Stimulated activated CD8-positive, alpha-beta memory T cell treated with anti-CD3 and anti-CD28 coated beads, Interleukin-4, amount 100 ng/mL, for 48 hours (primary cell): ENCODE measurements at places on chromosomes 3 and 15.

GRCh38 chr3:44510000-44510368 is 32.5 kb upstream of the ZNF445 start:
- no peak for DNase-seq

DNA sequence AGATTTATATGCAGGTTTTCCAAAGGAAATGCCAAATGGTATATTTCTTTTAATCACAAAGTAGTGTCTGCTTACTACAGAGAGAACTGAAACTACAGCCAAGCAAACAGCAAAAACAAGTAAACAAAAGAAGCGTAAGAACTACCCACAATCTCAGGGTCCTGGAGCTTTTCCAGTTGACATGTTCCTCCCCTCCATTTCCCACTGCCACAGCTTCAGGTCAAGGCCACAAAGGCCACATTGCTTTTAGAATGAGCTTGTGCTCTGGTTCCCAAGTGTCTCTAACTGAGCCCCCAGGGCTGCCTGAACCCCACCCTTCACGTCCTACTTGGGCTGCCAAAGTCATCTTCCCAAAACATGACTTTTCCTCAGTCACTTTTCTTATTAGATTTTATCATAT is 24.1 kb downstream of the CTDSPL start:
- DNase-seq: no peak

DNA sequence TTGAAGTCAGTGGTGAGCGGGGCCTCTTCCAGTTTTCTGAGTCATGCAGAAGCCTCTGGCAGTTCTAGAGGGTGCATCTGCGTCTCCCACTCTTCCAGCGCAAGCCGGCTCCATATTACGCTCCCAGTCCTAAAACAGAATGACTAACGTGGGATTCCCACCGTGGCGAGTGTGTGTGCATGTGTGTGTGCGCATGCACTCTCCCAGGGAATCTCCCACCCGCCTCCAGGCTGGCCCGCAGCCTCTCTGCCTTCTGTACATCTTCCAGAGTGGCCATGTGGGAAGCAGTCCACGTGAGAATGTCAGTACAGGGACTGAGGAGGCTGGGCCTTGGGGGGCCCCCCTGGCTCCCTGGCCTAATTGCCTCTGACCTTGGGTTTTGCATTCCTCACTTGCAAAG is 87.7 kb downstream of the LSM3 start:
- DNase-seq: no peak

DNA sequence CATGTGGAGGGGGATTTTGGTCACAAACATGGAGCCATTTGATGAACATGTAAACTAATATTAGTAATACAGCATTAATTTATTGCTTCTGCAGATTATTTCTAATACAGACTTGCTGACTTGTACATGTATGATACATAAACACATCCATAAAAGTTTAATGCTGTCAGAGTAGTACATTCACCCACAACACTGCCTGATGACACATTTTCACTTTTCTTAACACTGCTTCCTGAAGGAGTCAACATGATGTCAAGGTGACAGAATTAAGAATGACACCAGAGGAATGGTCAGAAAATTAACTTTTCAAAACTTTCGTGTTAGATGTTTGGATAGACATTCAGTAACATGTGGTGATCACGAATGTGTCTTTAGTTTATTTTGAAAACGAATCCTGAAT is 199.4 kb downstream of the SATB1 start:
- no peak for DNase-seq

- no peak for DNase-seq
Observed at GRCh38 chr3:181712226-181712552, 464 bp downstream of the SOX2 start.

DNA sequence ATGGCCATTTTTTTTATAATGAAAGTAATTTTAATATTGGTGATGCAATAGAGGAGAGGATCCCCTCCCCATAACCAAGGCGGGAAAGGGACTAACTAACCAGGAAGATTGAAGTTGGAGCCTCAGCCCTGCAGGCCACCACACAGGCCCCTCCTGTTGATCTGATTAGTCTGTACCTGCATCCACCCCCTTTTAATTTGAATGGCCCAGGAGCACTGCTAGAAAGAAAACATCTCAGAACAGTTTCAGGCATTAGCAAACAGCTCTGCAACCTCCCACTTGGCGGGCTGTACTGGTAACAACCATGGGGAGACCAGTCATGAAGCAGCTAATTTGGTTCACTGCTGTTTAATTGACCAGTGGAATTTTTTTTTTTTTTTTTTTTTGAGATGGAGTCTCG is 10.3 kb downstream of the CAV3 start:
- no peak for DNase-seq

DNA sequence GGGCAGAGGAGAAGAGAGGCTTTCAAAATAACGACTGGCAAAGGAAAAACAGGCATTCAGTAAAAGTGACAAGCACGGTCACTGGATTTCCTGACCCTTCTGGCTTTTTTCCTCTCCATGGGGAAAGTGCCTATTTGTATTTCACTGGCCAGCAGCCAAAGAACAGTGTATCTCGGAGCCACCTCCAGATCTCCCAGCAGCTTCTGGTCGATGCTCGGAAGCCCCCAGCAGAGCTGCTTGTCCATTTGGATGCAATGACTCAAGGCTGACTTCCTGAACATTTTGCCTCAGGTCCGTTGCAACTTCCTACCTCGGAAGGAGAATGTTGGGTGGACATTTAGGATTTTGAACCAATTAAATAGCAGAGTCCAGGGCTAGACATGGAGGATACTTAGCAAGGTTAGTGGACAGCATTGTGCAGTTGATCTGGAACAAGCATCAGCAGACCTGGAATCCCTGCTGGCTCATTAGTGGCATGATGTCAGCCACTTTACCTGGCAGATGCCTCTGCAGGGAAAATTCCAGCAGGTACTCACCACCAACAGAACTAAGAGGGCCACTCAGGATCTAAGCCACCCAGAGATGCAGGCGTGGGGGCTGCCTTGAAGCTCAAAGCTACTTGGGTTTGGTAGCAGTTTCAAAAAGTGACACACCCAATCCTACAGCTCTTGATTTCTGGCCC is 1.1 kb downstream of the FAM107A start:
- DNase-seq: no peak

DNA sequence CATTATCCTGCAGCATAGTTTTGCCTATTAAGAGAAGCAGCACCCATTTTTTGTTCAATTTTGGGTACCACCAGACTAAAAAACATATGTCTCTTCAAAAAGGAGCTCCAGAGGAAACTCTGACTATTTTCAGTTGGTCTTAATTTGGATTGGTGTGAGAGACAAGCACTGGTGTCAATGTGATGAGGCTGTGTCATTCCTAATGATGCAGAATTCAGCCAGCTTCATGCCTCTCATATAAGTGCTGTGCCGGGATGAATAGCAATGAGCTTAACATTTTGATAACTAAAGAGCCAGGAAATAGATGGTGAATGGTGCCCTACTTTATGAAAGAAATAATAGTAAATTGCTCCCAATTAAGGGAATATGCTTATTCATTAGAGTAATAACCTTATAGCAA is 15.9 kb downstream of the POPDC2 start:
- DNase-seq: no peak

DNA sequence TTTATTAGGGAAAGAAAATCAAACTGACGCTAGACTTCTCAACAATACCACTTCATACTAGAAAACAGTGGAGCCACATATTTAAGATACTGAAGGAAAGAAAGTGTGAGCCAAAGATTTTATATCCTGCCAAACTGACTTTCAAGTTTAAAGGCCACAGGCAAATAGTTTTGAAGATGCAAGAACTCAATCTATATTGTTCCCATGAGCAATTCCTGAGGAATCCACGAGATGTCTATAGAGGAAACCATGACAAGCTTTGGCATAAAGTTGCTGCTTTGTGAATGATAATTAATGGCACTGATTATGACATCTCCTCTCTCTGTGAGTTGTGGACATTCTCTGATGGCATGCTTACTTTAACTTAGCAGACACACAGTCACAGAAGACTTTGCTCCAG is 276.1 kb upstream of the GOLGA6L4 start:
- no peak for DNase-seq

GRCh38 chr15:25694239-25694584 is 168.9 kb downstream of the ATP10A start:
- no peak for DNase-seq

- DNase-seq: no peak
Observed at GRCh38 chr3:152174876-152175527, 93.7 kb upstream of the MBNL1 start.

DNA sequence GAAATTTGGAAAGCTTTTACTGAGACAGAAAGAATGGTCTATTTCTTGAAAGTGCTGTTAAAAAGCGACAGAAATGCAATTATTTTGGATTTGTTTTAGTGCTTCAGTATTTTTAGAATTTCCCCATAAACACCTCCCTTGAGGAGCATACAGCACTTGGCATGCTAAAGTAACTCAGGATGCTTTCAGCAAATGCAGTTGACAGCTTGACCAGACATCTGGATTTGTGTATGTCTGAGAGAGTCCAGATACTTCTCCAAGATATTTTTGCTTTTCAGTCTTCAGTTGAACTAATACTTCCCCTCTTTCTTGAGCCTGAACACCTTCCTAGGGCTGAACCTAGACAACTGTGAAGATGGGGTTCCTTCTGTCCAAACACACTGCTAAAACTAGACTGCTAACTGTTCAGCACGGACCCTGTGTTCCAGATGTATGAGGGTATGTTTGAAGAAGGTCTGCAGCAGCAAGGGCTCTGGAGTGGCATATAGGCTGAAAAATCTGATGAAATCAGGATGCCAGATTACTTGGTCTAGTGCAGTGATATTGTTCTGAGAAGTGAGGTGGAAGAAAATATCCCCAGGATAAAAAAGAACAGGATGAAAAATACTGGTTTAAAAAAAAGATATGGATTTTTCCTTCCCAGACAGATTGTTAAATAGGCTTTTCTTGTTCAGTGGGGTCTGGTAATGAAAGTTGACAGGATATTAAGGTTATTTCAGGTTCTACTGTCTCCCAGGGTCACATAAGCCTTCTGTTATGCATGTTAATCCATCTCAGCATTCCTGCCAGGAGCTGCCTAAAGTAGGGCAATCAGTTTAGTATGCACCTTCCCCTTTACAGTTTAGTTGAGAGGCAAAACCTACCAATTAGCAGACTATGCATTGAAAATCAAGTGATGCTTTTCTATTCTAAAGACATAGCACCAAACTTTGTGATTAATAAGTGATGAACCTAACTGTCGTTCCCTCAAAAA is 516.9 kb upstream of the TBL1XR1 start:
- DNase-seq: no peak

DNA sequence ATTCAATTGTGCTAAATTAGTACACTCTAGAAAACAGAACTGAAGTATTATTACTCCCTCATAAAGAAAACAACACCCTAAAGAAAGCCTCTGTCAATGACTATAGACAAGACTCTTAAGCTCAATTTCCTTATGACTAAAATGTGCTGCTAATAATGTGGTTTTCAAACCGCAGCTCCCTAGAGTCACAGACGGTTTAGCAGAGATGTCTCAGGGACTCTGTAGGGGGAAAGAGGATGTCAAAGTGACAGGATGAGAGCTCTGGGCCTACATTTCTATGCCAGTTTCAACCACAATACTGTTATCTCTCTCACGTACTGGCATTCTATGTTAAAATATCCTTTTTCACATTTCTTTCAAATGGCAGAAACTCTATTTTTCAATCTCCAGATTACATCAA is 37.6 kb upstream of the WDR49 start:
- no peak for DNase-seq

- DNase-seq: no peak
Observed at GRCh38 chr3:138850151-138850550, 15.4 kb upstream of the PIK3CB start.

- DNase-seq: no peak
Observed at GRCh38 chr3:171044835-171045793, 18.6 kb upstream of the SLC2A2 start.

- DNase-seq: no peak
Observed at GRCh38 chr15:101209285-101209845, 42.5 kb downstream of the CHSY1 start.

DNA sequence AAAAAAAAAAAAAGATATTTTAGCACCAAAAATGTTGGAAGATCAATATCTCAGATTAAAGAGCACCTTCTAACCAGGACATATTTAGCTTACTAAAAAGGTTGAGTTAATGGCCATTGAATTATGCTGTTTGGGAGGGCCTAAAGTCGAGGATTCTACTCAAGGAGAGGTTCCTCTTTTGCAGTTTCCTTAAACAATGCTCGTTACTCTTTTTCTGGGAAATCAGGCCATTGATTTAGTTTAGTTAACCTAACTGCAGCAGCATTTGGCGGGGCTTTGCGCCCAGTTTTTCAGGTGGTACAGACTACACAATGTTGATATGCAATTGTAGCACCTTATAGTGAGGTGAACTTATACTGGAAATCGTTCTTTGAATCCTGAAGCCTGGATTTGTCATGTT is 6.8 kb downstream of the ABHD2 start:
- no peak for DNase-seq

DNA sequence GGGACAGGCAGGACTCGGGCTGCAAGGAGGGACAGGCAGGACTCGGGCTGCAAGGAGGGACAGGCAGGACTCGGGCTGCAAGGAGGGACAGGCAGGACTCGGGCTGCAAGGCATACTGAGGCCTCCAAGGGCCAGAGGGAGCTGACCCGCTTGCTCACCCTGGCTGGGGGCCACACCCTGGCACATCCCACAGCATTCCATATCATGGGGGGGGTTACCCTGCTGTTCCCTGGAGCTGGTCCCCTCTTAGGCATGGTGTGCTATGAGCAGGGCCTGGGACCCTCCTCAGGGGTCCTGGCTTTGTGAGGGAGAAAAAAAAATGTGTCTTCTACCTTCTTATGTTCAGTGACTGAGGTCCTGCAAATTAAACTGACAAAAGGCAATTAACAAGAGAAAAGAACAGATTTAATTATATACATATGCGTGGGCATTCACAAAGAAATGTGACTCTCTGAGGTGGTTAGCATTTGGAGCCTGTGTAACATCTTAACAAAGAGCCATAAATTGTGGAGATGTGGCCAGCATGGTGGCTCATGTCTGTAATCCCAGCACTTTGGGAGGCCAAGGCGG is 97.6 kb upstream of the ALDH1A3 start:
- peak; percentile 2 for DNase-seq

DNA sequence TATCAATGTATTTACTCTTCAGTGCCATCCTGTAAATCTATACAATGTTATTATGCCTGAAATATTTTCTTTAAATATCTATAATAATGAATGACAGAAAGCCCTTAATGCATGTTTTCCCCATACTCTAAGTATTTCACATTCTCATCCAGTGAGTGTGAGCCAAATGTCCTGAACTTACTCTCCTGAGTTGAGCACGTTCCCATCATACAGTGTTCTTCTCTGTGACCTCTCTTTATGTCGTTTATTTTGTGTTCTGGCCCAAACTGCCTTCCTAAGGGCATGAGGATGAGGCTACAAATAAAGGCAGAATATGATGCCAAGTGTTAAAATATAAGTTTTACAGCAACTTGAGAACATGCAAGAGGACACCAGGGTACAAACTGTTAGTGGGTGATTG is 3.3 kb downstream of the OSBPL10 start:
- DNase-seq: no peak

GRCh38 chr3:183489455-183490210 is 61.2 kb upstream of the MCF2L2 start:
- no peak for DNase-seq

DNA sequence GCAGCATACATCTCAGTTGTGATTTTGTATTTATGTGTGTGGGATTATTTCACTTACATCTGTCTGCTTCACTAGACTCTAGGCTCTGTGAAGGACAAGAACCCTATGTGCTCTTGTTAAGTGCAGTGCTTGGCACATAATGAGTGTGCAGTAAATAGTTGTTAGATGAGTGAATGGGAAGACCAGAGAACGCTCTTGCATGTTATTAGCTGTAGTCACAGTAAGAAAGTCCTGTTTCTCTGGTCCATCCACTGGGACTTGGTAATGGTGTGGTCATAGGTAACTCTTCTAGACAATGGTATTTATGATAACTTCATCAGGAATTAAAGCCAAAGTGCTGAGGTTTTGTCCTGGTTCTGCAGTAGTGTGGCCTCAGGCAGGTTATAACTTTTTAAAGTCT is 1.4 kb upstream of the AQP9 start:
- DNase-seq: no peak

GRCh38 chr3:64355401-64355807 is 130.1 kb upstream of the PRICKLE2 start:
- no peak for DNase-seq
